PC-3 (cell line): ENCODE measurements at places on chromosomes 11 and 22.

GRCh38 chr11:72217841-72218240 is 1.2 kb downstream of the FOLR2 start:
- peaks cover 32% of the 10 kb centered on the region for H3K27me3 ChIP-seq
- no peaks in the 10 kb centered on the region for H3K36me3 ChIP-seq
- peaks cover 6% of the 10 kb centered on the region for H3K4me1 ChIP-seq
- no peak for DNase-seq

DNA sequence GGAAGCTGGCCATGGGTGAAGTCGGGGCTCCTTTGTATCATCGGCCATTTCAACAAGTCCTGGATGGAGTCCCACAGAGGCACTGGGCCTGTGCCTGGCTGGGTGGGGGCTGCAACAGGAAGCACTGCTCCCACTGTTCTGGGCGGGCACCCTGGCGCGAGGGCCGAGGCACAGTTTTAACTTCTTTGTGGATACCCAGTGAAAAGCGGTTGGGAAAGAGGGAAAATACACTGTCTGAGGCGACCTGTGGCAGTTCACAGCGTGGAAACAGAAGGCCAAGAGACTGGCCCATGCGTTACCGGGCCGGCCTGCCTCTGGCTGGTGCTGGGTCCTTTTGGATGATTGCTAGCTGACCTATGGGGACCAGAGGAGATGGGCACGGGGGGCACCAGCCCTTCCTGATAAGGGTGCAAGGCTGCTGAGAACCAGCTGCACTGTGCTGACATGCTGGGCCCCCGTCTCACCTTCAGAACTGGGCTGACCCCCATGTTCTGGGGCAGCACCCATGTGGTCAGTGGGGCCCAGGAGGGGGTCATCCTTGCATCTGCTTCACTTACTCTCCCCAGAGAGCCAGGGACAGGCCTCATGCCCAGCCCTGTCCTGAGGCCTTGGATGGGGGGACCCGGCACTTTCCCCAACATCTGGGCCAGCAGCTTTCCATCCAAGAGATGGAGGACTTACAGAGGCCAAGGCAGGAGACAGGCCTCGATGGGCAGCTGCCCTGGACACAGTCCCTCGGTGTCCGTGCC is 4.2 kb downstream of the OVOL1 start:
- H3K27ac ChIP-seq: no peak overlapping the region
- H3K27me3 ChIP-seq: no peaks in the 10 kb centered on the region; the same call in 1 of the 2 replicates
- peaks cover 66% of the 10 kb centered on the region for H3K4me1 ChIP-seq
- H3K36me3 ChIP-seq: peaks cover 10% of the 10 kb centered on the region; the same call in 1 of the 2 replicates
- DNase-seq: no peak

GRCh38 chr22:21791635-21792625 is 56.3 kb upstream of the YPEL1 start:
- peaks cover 13% of the 10 kb centered on the region for H3K4me1 ChIP-seq
- H3K36me3 ChIP-seq: no peaks in the 10 kb centered on the region; the same call in 1 of the 2 replicates
- H3K4me3 ChIP-seq: no peak overlapping the region
- H3K27ac ChIP-seq: peak overlapping the region; percentile 35

DNA sequence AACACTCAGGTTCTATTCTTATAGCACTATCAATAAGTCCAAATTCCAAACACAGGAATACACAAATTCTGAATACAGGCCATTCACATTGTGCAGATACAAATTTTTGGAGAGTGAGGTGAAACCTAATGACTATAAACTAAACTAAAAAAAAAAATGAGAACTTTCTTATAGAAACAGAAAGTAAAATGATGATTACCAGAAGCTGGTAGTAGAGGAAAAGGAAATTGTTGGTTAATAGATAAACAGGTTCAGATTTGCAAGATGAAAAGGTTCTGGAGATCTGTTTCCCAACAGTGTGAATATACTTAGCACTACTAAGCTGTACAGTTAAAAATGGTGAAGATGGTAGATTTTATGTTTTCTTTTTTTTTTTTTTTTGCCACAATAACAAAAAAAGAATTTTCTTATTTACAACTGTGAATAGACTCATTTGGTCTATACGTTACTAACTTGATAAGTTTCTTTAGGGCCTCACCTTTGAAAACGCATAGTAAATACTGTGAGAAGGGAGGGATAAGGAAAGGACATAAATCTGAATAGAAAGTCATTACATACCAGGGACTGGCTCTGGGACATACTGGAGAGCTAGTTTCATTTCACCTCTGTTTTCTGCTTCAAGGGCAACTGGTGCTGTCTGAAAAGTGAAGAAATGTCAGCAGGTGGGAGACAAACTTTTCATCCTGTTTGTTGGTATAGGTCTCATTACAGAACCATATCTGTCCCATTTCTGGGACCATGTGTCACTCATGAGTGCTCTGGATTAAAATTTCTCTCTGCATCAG is 14.2 kb upstream of the CCDC89 start:
- no peak overlapping the region for H3K27ac ChIP-seq
- H3K27me3 ChIP-seq: no peaks in the 10 kb centered on the region
- peaks cover 24% of the 10 kb centered on the region for H3K4me1 ChIP-seq
- H3K36me3 ChIP-seq: peaks cover 16% of the 10 kb centered on the region
